ENCODE measurements at places on chromosomes 7 and 10.

DNA sequence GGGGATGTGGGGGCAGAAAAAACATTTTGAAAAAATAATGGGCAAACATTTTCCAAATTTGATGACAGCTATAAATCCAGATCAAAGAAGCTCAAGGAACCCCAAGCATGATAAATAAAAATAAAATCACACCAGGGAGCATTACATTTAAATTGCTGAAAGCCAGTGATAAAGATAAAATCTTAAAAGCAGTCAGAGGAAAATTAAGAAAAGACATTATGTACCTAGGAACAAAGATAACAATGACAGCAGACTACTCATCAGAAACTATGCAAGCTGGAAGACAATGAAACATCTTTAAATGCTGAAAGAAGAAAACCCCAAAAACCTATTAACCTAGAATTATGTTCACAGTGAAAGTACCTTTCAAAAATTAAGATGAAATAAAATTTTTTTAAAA lies 23.3 kb downstream of the NEUROG3 start:
- no peak for DNase-seq

DNA sequence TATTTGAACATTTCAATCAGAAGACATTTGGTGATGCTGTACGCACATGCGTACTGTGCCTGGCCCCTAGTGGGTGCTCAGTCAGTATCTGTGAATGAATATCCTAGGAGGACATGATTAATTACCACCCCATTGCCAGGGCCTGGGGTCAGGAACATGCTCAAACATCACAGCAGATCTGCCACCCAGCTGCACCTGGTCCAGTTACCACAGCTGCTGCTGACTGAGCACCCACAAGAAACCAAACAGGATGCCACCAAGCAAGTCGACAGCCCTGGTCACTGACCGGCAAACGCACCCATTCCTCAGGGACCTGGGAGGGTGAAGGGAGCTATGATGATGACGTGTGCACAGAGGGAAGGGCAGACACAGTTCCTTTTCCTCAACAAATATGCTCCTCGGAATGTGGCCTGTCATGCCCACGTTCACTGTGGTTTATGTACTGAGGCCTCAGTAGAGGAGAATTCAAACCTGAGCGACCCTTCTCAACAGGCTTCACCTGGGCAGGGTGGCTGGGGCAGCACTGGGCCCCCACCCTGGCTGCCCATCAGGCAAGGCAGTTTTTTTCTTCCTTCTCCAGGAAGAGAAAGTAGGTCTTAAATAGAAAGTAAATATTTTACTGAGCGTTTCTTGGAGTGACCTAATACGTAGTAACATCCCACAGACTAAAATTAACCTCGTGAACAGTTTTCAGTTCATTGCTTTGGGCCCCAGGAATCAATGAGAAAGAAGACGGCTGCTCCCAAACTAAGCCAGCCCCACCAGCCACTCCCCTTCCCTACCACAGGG lies 13.4 kb downstream of the CTBP2 start:
- no peak for DNase-seq

DNA sequence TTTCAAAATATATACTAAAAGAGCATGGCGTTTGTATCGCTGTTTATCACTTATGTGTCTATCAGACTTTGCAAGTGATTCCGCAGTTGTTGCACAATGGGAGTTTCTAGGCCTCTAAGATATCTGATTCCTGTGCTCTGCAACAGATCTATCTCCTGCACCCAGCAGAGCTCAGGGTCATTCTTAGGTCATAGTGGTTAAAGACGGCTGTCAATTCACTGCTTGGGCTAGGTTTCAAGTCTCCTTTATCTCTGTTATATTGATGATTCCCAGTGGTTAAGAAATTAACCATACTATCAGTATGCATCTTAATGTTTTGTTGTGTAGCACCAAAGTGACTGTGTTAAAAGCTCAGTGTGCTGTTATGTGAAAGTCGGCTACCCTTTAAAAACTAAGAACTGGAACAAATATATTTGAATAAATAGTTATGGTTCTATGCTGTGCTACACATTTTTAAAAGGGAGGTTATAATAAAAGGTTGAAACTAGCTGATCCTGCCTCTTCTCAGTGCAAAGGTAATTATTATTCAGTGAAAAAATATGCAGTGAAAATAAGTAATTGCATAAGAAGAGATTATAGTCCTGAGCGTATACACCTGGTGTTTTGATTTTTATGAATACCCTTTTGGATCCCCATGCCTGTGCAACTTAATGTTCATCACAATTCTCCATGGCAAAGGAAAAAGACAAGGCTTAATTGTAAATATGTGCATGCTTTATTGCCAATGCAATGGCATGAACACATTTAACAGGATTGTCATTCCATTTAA lies 24.0 kb downstream of the HOXA1 start:
- DNase-seq: no peak

DNA sequence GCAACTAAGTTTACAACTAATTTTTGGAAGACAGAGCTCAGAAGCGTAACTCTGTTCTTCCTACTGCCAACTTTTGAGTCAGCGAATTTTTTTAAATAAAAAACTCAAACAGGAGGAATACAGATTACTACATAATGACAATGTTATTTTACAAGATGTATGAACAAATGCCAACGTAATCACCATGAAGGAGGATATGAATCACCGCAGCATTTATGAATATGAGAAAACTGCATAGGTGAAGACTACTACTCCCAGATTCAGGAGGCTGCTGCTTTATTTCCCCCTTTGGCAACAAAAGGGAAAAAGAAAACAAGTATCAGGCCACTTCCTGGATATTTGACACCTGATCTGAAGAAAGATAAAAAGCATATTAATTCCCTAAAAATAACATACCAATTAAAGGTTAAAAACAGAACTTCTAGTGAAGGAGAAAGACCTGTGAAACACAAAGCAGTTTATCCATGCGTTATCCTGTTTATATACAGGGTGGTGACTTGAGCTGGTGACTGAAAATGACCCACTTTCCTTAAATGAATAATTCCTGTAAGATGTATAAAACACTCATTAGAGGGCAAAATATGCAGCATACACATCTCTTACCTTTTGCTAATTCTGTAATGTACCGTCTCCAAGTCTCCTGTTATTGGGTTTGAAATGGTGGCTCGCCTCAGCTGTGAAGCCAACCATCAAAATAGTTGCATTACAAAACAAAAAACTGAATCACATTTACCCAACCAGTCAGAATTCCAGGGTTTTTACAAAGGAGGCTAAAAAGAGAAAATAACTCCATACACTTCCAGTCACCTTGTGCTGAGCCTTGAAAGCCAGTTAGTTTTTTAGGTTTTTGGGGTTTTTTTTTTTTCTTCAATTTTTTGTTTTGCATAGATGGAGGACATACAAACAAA lies 52.0 kb downstream of the P4HA1 start:
- DNase-seq: no peak

Data from activated naive CD4-positive, alpha-beta T cell (primary cell).